ENCODE measurements at places on chromosomes 6 and 20.

GRCh38 chr6:125732398-125732797, 17.0 kb upstream of the HEY2 start:
- no peak for DNase-seq

DNA sequence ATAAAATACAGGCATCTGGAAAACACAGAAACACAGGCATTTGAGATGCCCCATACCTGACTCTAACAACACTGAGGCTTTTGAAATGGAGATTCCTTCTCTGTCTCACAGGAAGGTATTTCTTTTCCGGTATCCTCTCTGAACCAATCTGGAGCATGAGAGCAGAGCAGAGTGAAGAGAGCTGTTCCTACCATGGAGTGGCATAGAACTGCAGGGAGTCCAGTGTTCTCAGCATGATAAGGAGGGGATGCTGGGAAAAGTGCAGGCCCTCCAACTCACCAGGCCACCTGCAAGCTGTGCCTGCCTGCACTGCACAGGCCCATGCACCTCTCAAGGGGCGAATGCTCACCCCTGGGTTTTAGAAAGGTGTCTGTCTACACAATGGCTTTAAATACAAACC, 89.2 kb downstream of the FOXA2 start:
- DNase-seq = no peak

DNA sequence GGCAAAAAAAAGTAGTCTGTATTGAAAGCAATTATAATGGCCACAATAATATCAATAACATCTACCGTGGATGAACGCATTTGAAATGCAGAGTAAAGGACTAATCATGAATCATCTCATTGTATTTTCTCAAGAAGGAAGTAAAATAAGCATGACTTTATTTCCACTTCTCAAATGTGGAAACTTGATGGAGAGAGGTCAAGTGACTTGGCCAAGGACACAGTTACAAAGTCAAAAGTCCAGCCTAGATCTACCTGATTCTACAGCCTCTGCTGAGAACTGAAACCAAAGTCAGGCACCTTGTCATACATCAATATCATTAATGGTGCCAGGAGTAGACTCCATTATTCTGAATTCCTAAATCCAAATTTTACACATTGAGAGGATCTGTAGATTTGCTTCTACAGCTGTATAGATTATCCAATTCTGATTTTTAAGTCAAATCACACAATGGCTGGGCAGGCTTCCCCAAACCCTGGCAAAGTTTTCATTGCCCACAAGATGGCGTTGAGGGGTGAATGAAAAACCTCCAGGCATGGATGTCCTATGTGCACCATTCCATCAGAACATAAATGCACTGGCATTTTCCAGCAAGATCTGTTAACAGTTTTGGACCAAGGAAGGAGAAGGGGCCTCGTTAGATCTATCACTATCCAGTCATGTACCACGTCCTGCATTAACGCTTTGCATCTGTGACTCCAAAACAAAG, 423.1 kb downstream of the MAFB start:
- DNase-seq = no peak

- no peak for DNase-seq
Measured at GRCh38 chr6:17768388-17768787, 61.7 kb upstream of the NUP153 start.

DNA sequence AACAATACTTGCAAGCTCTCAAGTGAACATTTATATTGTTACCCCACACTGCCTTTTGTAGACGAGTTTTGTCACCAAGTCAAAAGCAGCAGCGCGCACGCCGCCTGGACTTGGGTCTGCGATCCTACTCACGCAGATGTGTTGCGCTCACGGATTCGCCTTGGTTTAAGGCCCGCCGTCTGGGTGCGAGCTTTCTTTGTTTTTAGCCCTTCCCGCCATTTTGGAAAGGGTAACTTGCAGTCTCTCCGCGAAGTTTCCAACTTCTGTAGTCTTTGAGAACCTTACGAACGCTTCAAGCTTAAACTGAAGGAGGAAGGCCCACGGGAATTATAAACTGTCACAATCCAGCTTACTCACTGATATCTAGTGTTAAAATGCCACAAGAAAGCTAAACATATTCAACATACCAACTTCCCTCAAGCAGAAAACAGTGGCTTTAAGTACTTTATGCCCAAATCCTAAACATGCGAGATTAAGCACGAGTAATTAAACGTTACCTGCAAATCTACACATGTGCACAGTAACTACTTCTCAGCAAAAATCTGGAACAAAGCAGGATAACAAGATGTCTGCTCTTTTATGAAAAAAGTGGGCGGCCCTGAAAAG, 80.4 kb upstream of the BTN3A2 start:
- peak; percentile 68 for DNase-seq

DNA sequence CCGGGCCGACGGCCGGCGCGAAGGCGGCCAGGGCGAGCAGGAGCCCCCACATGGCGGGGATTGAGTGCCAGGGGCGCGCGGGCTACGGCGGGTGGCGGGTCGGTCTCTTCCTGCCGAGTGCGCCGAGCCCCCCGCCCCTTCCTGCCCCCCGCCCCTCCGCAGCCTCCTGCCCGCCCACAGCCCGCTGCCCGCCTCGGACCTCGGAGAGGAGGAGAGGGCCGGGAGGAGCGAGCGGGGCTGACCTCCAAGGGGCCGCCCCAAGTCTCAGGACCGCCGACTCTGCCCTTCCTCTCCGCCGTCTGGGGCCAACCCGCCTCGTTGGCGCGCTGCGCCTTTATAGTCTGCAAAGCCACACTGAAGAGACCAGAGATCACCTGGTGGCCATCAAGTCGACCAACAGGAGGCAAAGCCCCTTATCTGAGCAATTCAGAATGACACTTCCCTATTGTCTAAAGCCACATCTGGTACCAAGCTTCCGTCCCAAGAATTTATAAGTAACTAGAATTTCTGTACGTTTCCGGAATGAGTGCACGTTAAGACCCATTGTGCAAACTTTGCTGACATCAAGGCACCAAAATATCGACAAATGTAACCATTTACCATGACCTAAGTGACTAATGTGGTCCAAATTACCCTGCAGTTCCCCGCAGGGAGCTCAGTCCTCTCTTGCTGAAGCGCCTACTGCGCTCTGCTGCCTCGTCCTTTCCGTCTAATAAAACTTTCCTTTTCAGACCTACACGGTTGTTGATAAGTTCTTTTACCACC, at the start of gene CPXM1:
Gene CPXM1, minus strand, starts transcription at position 107 of the 765 bp plus-strand sequence. Its CDS starts 55 bp downstream, at position 52.
- no peak for DNase-seq

DNA sequence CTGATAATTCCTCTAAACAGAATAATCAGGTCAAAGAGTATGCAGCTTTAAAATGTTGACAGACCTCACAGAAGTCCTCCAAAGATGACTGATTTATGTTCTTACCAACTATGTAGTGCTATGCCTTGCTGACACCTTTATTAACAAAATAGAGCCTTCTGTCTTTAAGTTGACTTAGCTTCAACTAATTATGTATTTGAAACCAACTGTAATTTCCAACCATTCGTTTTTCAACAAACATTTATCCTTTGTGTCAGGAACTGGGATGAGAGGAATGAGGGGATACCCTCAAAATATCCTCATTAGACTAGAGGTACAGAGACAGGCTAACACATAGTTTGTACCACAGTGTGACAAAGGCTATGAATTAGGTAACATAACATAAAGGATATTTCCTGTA, 186.2 kb upstream of the ZNF217 start:
- DNase-seq = no peak

DNA sequence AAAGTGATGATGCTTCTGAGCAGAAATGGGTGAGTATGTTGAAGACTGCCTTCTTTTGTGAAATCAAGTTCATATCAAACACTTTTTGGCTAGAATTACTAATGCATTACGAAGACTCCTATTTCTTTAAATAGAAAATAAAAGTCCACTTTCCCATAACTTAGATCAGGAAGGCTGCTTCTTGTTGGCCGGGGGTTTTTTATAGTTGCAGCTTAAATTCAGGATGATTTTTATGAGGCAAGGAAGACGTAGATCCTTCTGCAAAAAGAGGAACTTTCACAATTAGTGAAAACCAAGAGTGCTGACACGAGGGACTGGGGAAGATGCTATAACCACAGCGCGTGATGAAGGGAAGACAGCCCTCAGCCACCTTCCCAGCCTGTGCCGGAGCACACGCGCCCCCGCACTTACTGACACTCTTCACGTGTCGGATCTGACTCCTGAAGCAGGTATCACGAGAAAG, 206.1 kb upstream of the PRDM1 start:
- DNase-seq = no peak

DNA sequence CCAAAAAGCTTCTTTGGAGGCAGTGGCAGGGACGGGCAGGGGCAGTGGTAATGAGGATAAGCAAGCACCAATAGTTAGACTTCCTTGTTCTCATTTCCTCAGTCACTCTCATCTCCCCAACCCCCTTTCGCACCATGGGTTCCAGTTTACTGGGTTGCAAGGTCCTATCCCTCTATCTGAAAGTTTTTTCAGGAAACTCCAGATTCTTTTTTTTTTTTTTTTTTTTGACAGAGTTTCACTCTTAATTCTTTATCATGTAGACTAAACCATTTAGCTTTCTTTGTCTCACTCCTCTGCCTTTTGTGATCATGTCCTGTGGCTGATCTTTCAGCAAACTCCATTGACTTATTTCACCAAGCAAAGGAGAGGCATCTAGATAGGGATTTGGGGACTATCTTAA, 51.4 kb upstream of the GMDS start:
- DNase-seq = no peak

- no peak for DNase-seq
Measured at GRCh38 chr6:29520232-29520631, 32.5 kb upstream of the MAS1L start.
